ENCODE measurements at places on chromosomes 16 and 17. TPM values are rescaled to one million over a fixed set of nuclear protein-coding genes. Genes with fewer than 3 reads are reported as not detected.

TNFRSF17 gene
- not detected for total RNA-seq

UBTF gene
- total RNA-seq: 42.3 TPM

TMEM94 gene
- 54.5 TPM for total RNA-seq

KRTAP3-2 gene
- total RNA-seq: not detected

MVP gene
- total RNA-seq: 99.4 TPM

TEX14 gene
- total RNA-seq: not detected

KRTAP9-8 gene
- not detected for total RNA-seq

LMF1 gene
- 8.5 TPM for total RNA-seq

TPSAB1 gene
- total RNA-seq: not detected

MMP28 gene
- total RNA-seq: 64.9 TPM

GSG1L2 gene
- total RNA-seq: not detected

TBC1D3C gene
- not detected for total RNA-seq

PSMD12 gene
- 33.1 TPM for total RNA-seq

SMIM5 gene
- total RNA-seq: 2.6 TPM
